RPMI7951 (cell line): ENCODE measurements at places on chromosomes 5 and 9. TPM values are rescaled to one million over a fixed set of nuclear protein-coding genes. Genes with fewer than 3 reads are reported as not detected.

Gene GABRA6
- not detected in 2 replicates for total RNA-seq

Gene WDR31
- 0.39 and 0.72 TPM in 2 replicates for total RNA-seq

Gene PCDHA9
- total RNA-seq: not detected in 2 replicates

Gene TEX10
- 33.4 and 38.3 TPM in 2 replicates for total RNA-seq

DNA sequence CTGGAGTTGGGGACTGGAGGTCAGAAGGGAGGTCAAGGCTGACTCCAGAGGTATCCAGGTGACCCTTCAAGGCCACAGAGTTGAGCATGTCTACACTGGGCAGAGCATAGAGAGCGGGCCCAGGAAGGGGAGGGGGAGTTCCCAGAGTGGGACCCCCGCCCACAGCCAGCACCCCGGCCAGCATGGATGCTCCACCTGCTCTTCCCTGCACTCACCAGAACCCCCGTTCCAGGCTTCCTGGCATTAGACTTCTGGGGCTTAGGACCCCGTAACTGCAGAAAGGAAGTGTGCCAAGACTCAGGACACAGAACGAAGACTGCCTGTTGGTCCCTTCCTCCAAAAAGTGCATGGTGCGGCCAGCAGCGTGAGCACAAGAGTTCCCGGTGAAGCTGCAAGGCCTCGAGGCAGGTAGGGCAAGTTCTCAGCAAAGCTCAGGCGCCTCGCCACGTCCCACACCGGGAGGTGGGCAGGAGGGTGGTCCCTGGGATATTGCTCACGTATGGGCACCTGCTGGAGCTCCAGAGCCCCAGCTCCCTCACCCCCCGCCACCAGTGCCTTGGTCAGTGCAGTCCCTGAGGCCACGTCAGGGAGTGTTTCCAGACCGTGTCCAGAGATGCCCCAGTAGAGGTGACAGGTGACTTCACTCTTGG is 13.8 kb downstream of the ABO start:
- DNase-seq: no peak

Gene ADRB2
- total RNA-seq: 0.59 and 0.72 TPM in 2 replicates

- DNase-seq: no peak
These were observed 133.1 kb downstream of the DENND1A start for GRCh38 chr9:123796618-123797484.

GRCh38 chr9:755454-756381 is 85.8 kb upstream of the DMRT1 start:
- peak; percentile 99 for DNase-seq

DNA sequence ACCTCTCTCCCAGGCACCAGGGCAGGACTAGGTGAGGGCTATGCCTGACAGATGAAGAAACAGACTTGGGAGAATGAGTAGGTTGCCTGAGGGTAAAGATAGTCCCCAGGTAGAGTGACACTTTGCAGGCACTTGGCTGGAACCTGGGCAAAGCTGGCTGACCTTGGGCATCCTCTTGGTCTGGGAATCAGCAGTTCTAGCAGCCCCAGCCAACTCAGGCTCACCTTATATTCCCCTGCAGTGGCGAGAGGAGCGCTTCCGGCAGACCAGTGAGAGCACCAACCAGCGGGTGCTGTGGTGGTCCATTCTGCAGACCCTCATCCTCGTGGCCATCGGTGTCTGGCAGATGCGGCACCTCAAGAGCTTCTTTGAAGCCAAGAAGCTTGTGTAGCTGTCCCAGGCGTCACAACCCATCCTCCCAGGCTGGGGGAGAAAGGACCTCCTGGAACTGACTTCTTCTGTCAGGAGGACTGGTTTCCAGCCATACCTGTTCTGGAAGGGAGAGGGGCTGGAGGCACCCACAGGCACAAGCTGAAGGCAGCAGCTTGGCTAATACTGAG is 3.1 kb downstream of the TMED9 start:
- DNase-seq: no peak

Gene NUTM2F
- not detected in 2 replicates for total RNA-seq

DNA sequence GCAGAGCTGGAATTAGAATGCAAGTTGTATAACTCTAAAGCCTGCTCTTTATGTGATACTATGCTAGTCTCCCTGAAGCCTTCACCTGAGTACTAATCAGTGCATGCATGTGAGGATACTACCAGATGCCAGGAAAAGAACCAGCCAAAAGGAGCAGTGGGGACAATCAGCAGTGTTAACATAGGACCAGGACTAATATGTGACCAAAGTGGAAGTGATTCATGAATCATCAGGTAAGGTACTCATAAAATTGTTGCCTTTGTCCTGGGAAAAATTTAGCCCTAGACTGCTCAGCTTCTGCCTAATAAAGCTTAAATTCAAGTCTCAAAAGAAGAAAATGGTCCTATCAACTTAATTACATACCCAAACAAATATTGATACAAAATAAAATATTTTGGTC is 13.4 kb upstream of the TSLP start:
- no peak for DNase-seq

DNA sequence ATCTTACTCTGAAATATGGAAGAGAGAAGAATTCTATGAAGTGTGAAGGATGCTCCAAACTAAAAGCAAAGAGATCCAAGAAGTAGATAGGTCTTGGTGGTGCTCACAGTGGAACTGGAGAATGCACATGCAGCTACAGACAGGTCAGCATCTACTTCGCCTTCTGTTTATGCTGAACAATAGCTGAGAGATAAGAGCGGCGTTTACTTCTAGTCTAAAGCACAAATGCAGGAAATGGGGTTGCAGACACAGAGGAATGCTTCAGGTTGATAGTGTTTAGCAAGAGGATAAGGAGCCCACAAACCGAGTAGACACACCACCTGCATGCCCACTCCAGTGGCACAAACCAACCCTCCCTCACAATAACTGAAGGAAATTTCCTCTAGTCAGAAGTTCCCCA is 180.0 kb upstream of the RGMB start:
- DNase-seq: no peak

GRCh38 chr5:132291026-132291425 is 3.2 kb upstream of the SLC22A4 start:
- DNase-seq: no peak

Gene RBM22
- 34.2 and 38.0 TPM in 2 replicates for total RNA-seq

DNA sequence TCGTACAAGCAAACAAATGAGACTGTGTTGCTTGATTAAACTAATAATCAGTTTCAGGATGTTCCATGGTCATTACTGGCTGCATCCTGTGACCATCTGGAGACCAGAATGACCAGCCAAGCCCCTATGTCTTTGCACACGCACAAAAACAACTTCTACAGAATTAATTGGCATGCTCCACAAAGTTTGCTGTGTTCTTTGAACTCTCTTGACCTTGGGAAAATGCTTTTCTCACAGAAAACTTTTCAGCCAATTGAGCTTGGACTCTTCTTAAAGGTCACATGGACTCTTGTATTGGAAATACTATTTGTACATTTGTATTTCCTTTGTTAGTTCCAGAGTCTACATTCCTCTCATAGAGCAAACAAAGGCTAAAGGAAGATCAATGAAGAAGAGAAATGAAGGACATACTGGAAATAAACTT is 147.8 kb downstream of the ARRDC3 start:
- no peak for DNase-seq

Gene TRPM6
- under 0.01 TPM in 1 of 2 replicates, not detected in the other for total RNA-seq

Gene MIER3
- total RNA-seq: 14.4 and 17.9 TPM in 2 replicates

DNA sequence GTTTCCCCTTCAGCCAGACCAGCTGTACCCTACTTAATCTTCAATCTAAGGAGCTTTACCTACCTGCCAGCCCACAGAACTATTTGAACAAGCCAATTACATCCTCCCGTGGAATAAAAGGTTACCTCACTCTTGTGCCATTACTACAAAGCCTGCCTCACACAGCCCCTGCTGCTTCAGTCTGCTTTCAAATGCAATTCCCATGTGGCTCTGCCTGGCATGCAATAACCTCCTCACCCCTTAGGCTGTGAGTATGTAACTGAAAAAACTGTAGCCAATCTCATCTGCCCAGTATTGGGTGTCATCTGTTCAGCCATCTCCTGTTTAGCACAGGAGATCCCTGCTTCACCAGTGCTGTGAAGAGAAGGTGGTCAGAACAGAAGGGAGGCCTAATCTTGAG is 6.1 kb upstream of the GCNT1 start:
- DNase-seq: no peak

- no peak for DNase-seq
These were observed 15.7 kb downstream of the VCP start for GRCh38 chr9:35056571-35057270.

Gene LVRN
- total RNA-seq: 0.20 and 0.60 TPM in 2 replicates

GRCh38 chr5:109877670-109878045 is 187.9 kb downstream of the MAN2A1 start:
- peak; percentile 55 for DNase-seq

Gene SH3GL2
- total RNA-seq: not detected in 2 replicates

- DNase-seq: peak; percentile 0
These were observed 195.6 kb downstream of the KIAA0825 start for GRCh38 chr5:94422812-94423211.

GRCh38 chr5:101877451-101877850 is 418.6 kb downstream of the SLCO4C1 start:
- DNase-seq: no peak

Gene LRRC70
- 0.12 and 0.59 TPM in 2 replicates for total RNA-seq

Gene QRFP
- not detected in 2 replicates for total RNA-seq

DNA sequence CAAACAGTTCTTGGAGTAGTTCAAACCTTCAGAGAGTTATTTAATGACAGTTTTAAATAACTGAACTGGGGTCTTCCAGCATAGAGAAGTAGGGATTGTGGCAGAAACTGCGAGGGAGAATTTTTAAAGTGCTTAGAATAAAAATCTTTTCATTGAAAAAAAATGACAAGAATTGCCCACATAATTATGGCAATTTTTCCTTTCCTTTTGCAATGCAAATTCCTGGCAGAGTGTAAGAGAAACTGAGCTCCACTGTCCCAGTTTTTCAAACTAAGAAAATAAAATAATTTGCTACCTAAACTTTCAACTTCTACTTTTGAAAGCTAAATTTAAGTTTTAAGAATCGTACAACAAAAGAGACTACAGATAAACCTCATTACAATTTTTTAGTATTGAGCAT is 2.3 kb upstream of the PTGER4 start:
- DNase-seq: no peak

GRCh38 chr5:149681252-149681651 is 48.9 kb upstream of the PPARGC1B start:
- DNase-seq: no peak

DNA sequence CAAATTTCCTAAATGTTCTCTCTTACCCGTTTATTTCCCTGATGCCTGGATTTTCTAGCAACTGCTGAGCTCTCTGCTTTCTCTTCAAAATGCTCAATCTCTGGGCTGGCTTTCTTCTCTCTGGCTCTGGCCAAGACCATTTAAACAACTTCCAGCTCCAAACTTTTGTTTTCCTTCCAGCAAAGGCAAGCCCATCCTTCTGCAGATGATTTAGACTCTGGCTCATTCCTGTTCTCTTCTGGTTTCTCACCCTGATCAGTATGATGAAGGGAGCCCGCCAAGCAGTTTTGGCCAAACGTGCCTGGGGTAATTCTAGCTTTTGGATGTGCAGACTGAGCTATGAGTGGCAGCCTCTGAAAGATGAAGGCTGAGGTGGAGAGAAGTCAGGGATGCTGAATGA is 78.1 kb downstream of the HSPA4 start:
- DNase-seq: no peak

DNA sequence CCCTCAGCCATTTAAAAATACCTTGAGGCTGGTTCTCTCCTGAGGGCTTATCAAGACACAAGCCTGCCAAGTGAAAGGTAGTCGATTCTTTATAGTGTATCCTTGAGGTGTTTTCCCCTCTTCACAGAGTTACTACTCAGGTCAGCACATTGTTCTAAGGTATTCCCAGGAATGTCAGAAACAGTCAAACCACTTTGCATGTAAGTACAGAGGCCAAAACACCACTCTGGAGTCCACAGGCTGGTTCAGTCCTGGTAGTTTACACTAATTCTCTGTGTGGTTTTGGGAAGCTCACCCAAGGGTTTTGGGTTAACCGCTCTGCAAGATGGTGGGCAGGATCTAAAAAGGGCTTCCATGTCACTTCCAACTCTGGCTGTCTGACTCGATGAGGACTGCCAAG is 162.3 kb upstream of the PPP2R2B start:
- DNase-seq: no peak

Gene WHRN
- 1.4 and 1.7 TPM in 2 replicates for total RNA-seq

- DNase-seq: no peak
These were observed 71.3 kb downstream of the GPR21 start for GRCh38 chr9:123104807-123105206.

DNA sequence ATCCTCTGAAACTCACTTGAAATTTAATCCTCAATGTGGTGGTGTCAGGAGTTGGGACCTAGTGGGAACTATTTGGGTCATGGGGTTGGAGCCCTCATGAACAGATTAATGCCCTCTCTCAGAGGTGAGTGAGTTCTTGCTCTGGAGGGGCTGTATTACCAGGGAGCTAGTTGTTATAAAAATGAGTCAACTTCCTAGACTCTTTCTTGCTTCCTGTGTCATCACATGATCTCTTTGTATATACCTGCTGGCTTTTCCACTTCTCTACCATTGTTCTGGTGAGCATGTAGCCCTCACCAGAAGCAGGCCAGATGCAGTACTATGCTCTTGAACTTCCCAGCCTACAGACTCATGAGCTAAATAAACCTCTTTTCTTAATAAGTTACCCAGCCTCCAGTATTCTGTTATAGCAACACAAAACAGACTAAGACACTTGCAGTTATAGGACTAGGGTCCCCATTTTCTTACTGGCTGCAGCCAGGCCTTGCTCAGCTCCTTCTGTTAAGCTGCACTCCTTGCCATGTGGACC is 127.5 kb downstream of the SUSD1 start:
- peak; percentile 11 for DNase-seq

GRCh38 chr5:148699028-148699427 is 44.7 kb upstream of the HTR4 start:
- no peak for DNase-seq

DNA sequence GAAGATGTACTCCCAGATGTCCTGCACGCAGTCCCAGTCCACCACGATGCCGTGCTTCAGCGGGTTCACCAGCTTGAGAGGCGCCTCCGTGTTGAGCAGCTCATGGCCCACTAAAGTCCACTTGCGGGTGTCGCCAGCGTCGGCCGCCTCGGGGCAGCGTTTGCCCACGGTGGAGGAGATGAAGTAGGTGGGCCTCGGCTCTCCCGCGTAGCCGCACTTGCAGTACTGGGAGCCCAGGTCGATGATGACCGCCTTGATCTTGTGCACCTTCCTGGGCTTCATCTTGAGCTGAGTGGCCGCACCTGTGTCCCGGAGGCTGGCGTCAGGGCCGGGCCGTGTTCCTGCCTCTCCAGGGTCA is 278 bp downstream of the ACTL7B start:
- DNase-seq: no peak

DNA sequence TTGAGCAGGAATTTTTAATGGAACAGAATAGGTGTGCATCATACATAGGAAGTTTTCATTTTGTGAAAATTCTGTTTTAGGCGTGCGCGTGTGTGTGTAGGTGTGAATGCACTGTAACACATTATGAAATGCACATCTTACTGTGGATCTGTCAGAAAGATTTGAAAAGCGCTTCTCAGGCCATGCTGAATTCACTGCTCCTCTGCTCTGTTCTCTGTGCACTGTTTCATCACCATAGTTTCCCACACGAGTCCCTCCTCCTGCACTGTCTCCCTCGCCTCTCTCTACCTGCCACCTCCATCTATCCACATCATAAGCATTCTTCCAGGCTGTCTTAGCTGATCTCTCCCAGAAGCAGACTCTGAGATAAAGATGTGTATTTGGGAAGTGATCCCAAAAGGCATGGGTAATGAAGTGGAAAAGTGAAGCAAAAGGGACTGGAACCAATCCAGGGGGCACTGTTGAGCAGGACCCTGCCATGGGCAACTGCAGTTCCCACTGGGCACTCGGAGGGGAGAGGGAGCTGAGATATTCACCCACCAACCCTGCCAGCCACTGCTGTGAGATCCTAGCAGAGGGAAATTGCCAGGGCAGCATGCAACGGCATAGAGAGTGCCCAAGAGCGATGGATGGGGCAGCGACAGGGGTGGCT is 65.9 kb downstream of the GABBR2 start:
- no peak for DNase-seq

Gene SOHLH1
- total RNA-seq: not detected in 2 replicates
